ENCODE measurements at places on chromosomes 4 and X.

DNA sequence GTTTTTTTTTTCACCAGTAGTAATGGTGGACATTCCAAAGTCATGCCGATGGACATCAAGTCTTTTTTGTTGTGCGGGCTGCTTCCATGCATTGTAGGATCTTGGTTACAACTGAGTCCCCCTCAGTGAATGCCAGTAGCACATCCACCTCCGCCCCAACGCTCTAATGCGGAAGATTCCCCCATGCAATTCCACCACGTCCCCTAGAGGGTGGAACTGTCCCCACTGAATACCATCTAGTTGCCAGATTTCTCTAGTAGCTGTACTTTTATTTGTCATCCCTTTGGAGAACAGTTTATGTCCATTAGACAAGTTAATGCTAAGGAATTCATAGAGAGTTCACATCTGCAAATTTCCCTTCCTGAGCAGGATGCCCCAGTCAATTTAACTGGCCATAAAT is 6.7 kb downstream of the SHISA3 start:
- no peak for DNase-seq

GRCh38 chr4:150106886-150107285 is 28.6 kb downstream of the DCLK2 start:
- no peak for DNase-seq

GRCh38 chrX:101219116-101219863 is at the start of gene DRP2:
Gene DRP2 (plus strand): TSS chrX:101219786. CDS start chrX:101231648, 11,862 bp downstream.
- DNase-seq: no peak

GRCh38 chr4:147791865-147792264 is 60.0 kb downstream of the ARHGAP10 start:
- DNase-seq: no peak

DNA sequence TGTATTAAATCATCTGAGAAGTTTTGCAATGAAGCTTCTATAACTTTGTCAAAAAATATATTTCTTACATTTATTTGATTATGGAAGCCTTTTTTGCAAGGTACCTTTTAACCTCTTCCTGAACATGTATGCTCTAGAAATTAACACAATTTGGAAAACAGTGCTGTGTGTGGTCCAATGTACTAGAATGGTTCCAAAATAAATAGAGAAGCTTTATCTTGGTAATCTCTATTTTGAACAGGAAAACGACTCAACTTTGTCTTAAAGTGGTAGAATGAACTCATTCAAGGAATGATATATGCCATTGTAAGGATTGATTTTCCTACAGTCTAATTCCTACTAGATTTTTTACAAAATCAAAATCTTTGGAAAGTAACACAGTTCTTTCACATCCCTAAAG is 248.5 kb downstream of the UNC5C start:
- no peak for DNase-seq

GRCh38 chrX:74232859-74233258 is 71.1 kb upstream of the ZCCHC13 start:
- no peak for DNase-seq

DNA sequence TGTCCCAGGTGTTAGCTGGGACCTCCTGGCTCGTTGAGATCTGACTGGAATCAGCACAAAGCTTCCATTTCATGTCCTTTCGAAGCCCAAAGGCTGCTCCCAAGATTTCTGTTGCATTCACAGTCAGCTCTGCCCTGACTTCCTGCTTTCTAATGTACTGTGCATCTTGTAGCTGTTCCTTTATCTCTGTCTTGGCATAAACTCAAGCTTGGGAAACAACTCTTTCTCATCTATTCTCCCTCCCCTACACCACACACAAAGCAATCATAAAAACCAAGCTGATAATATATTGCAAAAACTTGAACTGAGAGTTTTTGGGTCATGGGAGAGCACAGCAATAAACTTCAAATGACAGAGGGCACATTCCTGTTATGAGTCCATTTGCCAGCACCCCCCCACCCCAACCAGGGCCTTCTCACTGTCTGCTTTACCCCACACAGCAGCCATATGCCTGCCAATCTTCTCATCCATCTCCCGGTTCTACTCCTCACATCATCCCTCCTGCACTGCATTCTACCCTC is 76.3 kb downstream of the SYNPO2 start:
- no peak for DNase-seq

DNA sequence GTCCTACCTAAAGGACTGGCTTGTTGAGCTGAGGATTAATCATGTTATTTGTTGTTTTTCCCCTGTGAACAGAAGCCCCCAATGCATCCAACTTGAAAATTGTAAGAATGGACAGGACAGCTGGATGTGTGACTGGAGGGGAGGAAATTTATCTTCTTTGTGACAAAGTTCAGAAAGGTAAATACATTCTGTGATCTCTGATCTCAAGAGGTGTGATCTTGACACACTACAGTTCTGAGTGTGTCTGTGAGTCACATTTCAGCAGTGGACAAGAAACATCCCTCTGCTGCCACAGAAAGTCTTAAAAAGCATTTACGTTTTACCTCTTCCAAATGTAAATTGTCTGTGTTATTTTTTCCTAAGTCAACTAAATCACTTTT is 79.3 kb downstream of the NFKB1 start:
- DNase-seq: no peak

- no peak for DNase-seq
Observed at GRCh38 chrX:107677501-107677901, 49.2 kb downstream of the PRPS1 start.

DNA sequence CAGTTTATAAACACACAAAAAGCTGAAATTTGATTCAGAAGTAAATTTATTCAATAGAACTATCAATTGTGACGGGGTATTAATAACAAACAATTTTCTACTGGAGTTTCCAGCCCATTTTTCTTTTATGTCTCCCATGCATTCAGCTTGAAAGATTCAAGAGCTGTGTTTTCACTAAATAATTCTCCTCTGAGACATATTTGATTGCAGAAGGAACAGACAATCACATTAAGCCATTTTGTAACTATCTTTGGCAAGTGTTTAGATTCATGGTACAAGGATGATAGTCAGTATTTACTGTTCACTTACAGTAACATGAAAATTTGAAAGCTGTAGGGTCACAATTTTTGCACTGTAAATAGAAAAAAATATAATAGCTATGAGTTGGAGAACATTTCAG is 198.4 kb upstream of the TACR3 start:
- DNase-seq: no peak

DNA sequence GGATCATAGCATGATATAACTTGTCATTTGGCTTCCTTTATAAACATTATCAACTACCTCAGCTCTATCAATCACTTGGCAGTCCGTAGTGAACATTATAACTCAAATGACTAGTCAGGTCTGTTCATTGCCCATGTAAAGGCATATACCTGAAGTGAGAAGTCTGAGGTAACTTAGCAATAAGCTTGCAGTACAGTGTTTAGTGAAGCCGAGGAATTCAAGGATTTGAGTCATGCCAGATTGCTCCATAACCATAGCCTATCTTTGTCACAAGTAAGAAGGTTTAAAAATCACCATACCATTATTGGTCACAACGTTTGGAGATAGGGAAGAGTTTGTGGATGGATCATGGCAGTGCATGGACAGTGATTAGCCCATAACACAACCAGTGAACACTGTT is 41.6 kb downstream of the AR start:
- DNase-seq: no peak

GRCh38 chr4:69910016-69910782 is 20.7 kb upstream of the CSN1S1 start:
- DNase-seq: no peak

DNA sequence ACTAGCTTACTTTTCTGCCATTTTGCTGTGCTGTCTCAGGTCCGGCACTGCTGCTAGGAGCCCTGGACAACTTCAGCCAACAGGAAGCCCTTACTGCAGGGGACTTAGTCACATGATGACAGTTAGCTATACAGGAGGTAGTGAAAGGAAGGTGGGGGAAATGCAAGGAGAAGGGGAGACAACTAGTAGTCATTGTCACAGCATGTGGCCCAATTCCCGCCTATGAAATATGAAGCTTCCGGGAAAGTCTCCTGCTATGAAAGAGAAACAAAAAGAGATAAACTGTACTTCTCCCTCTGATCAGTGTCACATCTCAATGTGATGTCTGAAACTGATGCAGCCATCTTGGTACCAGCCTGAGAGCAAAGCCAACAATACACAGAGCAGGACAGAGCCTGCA is 71.6 kb downstream of the AMELX start:
- no peak for DNase-seq

GRCh38 chr4:145954924-145955339 is 16.3 kb upstream of the ZNF827 start:
- DNase-seq: no peak
